ENCODE measurements at places on chromosomes 3 and 15.
A peak's percentile ranks its signal among the peaks of the same experiment; 100 is the strongest.

DNA sequence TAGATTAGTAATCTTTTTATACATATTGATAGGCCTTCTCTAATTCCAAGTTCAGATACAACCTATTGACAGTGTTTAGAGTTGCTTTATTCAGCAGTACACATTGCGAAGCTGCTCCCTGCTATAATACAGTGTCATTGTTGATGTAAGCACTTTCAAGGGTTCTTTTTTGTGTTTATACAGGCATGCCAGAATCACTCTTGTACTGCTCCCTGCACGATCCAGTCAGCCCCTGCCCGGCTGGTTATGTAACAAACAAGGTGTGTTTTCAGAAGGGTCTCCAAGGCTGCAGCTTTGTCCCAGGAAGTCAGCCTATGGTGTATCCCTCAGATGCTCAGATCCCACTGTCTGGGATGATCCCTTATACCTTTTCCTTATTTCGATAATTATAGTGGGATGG is 11.3 kb downstream of the QTRT2 start:
- DNase-seq, result no peak

GRCh38 chr3:11717301-11717700 is 73.6 kb upstream of the VGLL4 start:
- DNase-seq, result peak; percentile 67

- DNase-seq, result peak; percentile 11
These were observed 144.5 kb upstream of the BCL6 start for GRCh38 chr3:187889601-187890404.

- DNase-seq, result no peak
These were observed 740.4 kb downstream of the TUSC7 start for GRCh38 chr3:117450026-117450425.

GRCh38 chr15:93706495-93707292 is 524.7 kb upstream of the MCTP2 start:
- DNase-seq, result no peak

DNA sequence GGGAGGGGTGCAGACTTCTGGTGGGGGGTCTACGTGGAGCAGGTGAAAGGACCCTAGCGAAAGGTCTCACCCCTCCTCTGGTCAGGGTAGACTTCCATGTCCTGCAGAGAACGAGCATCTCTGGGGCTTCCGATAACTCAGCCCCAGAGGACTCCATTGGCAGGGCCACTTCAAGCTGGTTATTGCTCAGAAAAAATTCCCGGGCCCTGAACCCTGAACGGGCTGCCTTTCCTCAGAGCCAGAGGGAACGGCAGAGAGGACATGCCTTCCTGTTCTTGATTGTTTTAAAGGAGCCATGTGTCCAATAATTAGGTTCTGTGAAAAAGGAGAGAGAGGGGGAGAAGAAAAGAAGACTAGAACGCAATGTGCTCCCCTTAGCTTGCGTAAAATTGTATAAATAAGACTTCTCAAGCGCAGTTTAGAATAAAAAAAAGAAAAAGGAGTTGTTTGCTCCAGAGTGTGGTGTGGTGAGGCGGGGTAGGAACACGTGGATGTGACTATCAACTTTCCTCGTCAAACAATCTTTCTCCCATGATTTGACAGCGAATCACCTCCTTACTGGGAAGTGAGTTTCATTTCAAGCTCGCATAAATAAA is 193.4 kb upstream of the UBE2E1 start:
- peak; percentile 53 for DNase-seq

DNA sequence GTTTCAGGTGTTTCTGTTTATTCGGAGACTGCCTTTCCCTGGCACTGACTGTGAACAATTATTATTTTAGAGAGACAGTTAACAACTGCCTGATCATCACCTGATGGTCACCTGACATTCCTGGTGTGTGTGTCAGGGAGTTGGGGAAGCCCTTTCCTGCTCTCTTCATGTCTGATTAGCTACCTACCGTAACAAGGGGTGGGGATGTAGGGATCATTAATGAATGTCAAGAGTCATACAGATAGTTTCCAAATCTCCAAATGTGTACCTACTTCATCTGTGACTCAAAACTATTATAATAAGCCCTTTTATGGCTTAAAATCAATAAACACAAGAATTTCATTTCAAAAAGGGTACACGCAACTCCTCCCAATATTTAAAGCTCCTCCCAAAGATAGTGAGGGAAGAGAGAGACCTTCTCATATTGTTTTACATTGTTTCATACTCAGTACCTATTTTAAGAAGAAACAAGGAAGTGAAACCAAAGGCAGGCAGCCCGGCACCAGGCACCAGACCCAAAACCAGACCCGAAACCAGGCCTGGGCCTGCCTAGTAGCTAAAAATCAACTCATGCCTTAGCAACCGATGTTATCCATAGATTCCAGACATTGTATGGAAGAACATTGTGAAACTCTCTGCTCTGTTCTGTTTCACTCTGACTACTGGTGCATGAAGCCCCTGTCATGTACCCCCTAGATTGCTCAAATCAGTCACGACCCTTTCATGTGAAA is 844.9 kb upstream of the ALCAM start:
- DNase-seq, result no peak

DNA sequence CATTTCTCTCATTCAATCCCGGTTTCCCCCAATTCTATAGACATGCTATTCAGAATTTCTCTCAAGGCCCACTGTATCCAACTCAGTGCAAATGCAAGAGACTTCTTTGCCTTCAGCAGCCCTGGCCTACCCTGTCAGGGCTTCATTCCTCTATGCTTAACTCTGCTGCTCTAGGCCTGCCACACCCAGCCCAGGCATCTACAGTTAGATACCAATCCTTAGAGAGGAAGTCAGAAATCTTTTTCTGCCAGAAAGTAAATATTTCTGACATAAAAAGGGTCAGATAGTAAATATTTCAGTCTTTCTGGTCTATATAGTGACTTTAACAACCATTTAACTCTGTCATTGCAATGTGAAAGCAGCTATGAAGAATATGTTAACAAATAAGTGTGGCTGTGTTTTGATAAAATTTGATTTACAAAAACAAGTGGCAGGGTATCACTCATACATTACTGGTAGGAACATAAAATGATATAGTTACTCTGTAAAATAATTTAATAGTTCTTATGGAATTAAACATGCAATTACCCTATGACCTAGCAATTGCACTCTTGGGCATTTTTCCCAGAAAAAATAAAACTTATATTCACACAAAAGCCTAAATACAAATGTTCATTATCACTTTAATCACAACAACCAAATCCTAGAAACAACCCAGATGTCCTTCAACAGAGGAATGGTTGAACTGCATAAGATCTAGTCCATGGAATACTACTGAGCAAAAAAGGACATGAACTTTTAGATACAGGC is 942.0 kb downstream of the SQOR start:
- no peak for DNase-seq

DNA sequence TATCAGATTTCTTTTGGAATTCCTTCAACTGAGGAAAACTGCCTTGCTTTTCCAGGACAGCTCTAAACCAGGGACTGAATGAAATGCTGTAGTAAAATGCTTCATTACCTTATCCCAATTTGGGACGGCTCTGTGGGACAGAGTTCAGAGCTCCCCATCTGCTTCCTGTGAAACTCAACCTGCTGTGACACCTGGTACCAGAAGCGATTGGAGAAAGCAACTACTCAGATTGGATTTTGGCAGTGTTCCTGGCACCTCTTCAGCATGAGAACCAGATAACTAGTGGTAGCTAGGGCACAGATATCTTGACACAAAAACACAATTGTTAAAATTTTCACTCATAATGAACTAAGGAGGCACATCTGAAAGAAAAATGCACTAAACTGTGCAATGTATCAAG is 539.1 kb downstream of the SI start:
- DNase-seq, result no peak

Data from hepatic stellate cell (primary cell).